NCI-H2081 treated with DMSO at 0.1 percent for 48 hours (cell line): ENCODE measurements at places on chromosomes 4 and X.

DNA sequence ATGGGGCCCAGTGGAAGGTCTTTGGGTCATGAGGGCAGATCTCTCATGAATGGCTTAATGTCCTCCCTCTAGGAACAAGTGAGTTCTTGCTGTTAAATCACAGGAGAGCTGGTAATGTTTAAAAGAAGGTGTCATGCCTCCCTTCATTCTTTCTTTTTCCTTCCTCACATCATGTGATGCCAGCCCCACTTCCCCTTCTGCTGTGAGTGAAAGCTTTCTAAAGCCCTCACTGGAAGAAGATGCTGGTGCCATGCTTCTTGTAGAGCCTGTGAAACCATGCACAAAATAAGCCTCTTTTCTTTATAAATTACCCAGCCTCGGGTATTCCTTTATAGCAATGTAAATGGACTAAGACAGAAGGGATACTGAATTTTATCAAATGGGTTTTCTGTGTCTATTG lies 66.1 kb upstream of the ZNF827 start:
- no peak for DNase-seq

DNA sequence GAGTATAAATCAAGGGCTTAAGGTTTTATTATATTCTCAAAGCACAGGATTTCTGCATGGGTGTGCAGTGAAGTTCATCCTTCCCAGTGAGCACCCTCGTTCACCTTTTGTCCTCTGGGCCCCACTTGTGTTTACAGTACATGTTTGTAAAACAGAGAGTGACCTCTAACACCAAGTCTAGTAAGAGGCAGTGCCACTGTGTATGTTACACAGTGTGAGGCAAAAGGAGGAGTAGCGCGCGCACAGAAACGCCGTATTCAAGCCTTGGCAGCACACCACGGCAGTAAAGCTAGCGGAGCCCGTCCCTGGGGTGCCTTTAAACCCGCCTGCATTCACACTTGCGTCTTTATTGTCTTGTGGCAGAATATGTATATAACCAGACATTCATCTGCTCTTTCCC lies 51.9 kb downstream of the CCNI start:
- no peak for DNase-seq

- no peak for DNase-seq
Observed at GRCh38 chr4:32133141-32133540, 1413.0 kb downstream of the PCDH7 start.

DNA sequence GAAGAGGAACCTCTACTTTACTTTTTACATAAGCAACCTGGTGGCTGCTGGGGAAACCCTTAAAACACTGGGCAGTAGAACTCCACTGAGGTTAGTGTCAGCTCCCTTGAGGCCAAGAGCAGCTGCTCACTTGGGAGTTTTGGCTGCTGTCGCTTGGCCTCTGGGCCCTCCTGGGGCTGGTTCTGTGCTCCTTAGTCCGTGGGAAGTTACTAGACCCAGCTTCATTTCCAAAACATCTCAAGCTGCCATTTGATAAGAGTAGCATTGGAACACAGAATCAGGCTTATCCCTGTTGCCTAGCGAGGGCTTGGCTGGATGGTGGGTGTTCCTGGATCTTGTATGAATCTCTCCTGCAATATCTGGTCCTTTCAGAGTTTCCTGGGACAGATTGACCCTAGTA lies 26.1 kb downstream of the RNF4 start:
- no peak for DNase-seq

GRCh38 chr4:55485821-55486220 lies 60.9 kb downstream of the CLOCK start:
- DNase-seq, result no peak

DNA sequence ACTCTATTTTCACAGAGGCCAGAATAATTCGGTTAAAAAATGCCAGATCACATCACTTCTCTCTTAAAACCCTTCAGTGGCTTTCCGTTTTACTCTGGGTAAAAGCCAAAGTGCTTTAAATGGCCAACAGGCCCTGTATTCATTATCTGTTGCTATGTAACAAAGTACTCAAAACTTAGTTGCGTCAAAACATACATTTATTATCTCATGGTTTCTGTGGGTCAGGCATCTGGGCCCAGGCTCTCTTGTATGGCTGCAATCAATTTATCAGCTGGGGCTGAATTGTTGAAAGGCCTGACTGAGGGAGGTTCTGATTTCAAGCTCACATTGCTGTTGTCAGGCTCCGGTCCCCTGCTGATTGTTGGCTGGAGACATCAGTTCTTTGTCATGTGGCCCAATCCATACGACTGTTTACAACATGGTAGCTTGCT lies 72.7 kb upstream of the H2AZ1 start:
- DNase-seq, result peak; percentile 10

- DNase-seq, result no peak
Observed at GRCh38 chr4:100379583-100380105, 138.2 kb downstream of the EMCN start.

DNA sequence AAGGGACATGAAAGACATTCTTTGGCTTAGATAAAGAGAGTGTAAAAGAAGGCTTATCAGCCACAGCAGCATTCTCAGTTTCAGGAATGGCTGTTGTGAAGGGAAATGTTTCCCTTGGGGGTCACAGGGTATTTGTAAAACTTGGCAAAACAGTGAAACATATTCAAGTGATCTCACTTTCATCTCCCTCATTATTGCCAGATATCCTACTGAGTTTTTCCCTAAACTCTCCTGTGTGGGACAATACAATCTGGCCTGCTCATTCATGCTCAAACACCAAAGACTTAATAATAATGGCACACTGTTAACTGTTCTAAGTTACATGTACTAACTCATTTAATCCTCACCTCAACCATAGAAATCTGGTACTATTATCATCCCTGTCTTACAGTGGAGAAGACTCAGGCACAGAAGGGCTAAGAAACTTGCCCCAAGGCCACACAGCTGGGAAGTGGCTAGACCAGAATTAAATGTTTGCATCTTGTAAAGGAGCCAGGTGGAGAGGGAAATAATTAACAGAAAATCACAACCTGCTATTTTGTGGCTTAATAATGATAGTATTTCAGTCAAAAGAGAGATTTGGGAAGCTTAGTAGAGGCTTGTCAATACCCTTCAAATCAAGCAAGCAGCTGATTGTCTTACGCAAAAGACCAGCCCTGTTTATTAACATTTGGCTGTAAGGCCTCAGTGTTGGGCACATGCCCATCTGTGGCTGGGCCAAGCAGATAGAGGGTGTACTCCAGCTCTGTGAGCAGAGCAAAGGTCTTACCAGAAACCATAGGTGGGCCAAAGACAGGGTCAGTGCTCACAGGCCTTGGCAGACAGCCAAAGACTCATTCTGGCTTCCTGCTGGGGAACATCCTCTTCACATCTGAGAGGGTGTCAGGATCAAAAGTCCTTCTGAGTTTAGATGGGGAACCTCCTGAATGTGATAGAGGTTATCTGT lies 17.3 kb downstream of the SMPX start:
- DNase-seq, result no peak

- no peak for DNase-seq
Observed at GRCh38 chr4:112647785-112648184, 10.8 kb downstream of the LARP7 start.

GRCh38 chrX:41289095-41289494 lies 44.9 kb upstream of the DDX3X start:
- no peak for DNase-seq

DNA sequence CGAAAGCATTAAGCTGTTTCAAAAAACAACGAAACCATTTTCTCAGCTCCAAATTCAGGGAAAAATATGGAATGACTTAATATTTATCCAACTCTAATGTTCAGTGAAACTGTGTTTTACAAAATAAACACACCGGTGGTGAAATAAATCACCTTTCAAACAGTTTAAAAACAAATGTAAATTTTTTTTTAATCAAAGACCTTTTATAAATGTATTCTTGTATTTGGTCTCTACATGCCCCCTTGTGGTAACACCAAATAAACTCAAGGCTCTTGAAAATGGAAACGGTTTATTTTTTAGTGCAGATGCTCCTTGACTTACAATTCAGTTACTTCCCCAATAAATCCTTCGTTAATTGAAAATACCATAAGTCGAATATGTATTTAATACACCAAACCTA lies 45.8 kb upstream of the ITM2A start:
- DNase-seq, result no peak

DNA sequence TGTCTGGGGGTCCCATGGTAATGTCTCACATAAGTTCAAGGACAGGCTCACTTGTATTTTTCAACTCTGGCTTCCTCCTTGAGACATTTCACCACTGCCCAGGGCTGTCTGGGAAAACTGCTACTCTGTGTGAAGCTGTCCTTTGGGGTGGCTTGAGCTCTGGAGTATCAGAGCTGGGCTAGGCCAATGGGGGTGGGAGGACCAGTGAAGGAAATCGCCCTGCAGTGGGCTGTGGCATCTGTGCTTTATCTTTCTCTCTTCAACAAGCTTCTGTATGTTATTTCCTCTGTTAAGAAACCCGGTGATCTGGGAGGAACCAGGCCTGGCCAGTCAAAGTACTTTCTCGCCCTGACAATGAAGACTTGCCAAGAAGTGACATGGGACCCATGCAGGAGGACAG lies 87.4 kb downstream of the SMIM20 start:
- DNase-seq, result no peak

GRCh38 chr4:181890031-181890430 lies 353.2 kb upstream of the TENM3 start:
- no peak for DNase-seq

GRCh38 chr4:152973629-152974467 lies 37.7 kb downstream of the FHDC1 start:
- no peak for DNase-seq

DNA sequence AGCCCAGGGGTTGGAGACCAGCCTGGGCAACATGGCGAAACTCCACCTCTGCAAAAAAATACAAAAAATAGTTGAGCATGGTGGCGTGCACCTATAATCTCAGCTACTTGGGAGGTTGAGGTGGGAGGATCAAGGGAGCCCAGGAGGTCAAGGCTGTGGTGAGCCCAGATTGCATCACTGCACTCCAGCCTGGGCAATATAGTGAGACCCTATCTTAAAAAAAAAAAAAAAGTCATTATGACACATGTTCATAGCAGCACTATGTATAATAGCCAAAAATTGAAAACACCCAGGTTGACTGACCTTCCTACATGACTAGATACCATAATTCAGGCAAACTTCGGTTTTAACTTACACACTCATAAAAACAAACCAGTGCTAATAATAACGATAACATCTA lies 90.8 kb upstream of the RBPJ start:
- no peak for DNase-seq

- no peak for DNase-seq
Observed at GRCh38 chr4:188552741-188553275, 413.6 kb downstream of the TRIML1 start.

DNA sequence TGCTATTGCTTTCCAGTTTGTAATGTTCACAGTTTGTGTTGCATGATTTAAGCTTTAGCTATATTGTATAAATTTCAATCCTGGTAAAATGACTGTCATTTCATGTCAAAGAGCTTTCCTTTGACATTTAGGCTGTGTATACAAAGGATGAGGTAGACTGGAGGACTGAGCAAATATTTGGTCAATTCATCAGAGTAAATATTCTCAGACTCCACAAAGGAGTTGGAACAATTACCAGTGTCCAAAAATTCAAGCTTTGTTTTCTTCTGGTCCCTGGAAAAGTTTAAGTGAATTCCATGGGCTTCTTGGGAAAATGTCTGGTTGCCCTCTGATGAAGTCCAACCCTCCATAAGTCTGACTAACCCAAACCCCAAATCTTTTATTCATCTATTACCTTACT lies 682.4 kb downstream of the DACH2 start:
- DNase-seq, result no peak

GRCh38 chrX:77595848-77596247 lies 148.7 kb downstream of the FGF16 start:
- DNase-seq, result no peak

- DNase-seq, result no peak
Observed at GRCh38 chr4:184274286-184274951, 56.7 kb upstream of the ENPP6 start.

GRCh38 chrX:145484740-145485139 lies 237.4 kb downstream of the SPANXN1 start:
- DNase-seq, result no peak

GRCh38 chr4:158529505-158529904 lies 7.8 kb downstream of the RXFP1 start:
- DNase-seq, result no peak

DNA sequence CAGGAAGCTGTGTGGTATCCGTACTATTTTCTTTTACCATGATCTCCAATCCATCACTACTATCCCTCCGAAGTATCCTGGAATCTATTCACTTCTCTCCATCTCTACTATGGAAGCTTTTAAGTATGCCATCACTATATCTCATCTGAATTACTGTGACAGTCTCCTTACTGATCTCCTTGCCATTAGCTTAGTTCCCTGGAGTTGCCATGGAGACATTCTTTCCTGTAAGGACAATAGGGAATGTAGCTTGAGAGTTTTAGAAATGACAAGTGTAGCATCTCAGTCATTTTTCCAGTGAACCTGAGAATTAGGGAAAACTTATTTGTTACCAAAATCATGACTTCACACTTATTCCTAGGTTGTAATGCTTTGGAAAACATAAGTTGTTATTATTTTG lies 86.3 kb downstream of the HPGD start:
- no peak for DNase-seq

DNA sequence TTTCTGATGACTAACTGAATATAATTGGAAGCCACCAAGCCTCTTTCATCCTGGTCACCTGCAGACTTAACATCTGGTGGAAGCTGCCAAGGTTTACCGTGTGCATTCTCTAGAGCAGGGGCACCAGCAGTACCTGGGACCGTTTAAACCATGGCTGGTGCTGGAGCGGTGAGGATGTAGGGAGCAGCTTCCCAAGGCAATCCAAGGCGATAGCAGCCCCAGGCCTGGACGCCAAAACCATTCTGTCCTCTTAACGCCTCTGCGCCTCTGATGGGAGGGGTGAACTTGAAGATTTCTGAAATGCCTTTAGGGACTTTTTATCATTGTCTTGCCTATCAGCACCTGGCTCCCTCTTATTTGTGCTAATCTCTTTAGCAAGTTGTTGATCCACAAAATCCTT lies 37.3 kb upstream of the SPANXN2 start:
- DNase-seq, result no peak

GRCh38 chr4:16222957-16223527 lies 3.2 kb downstream of the TAPT1 start:
- no peak for DNase-seq

- no peak for DNase-seq
Observed at GRCh38 chr4:155371432-155372043, 5.2 kb downstream of the MAP9 start.
